ENCODE measurements at places on chromosomes 4 and X.

GRCh38 chrX:42739258-42739657, 38.7 kb downstream of the PPP1R2C start:
- H3K4me3 ChIP-seq, result no peak overlapping the region
- no peaks in the 10 kb centered on the region for H3K27me3 ChIP-seq

DNA sequence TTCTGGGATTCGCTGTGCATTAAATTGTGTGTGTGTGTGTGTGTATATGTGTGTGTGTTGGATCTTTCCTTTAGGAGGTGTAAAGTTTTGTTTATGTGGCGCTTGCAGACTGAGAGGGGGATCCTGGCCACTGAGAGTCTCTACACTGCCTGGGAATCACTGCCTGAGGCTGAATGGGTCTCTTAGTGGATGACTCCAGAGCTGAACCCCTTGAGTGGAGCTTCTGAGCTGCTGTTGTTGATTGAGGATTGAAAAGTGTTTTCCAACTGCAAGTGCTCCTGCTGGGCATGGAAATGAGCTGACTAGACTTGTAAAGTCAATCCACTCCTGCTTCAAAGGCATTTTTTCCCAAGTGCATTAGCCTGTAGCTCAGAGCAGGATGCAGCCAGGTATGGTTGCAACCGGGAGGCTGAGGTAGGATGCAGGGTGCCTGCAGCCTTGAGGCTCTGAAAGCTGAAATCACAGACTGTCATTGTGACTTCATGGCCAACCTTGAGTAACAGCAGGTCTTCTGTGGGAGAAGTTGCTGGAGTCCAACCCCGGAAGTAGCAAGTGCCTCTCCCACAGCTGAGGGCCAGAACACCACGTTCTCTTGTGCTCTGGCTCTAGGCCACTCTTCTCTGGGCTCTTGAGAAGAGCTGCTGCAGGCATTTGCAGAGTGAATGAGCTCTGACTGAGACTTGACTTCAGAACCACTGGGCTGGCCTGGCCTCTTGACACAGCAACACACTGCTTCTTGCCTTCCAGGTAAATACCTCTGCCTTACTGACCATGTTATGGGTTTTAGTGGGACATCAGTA, at the start of gene TBX22:
Gene TBX22, plus strand, starts transcription at position 613 of the 800 bp plus-strand sequence. CDS start 7,517 bp downstream, outside the sequence.
- no peaks in the 10 kb centered on the region for H3K36me3 ChIP-seq
- H3K4me3 ChIP-seq, result no peak within 1 kb of the TSS
- no peaks in the 10 kb centered on the region for H3K27me3 ChIP-seq

DNA sequence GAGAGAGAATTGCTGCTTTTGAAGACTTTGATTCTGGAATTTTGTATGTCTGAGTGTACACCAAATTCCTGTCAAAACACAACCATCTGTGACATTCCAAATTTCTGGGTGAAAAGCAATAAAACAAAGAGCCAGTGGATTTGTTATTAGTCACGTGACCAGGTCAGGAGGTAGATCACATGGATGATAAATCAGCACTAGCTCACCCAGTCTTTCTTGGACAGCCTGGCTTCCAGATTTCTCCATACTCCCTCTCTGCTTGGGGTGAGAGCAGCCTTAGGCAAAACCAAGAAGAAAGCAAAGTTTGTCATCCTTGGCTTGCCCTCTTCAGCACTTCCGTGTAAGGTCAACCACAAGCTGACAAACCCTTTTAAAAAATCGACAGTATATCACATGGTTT, 194.2 kb downstream of the CLCN4 start:
- peaks cover 2% of the 10 kb centered on the region for H3K36me3 ChIP-seq
- H3K4me1 ChIP-seq, result peaks cover 2% of the 10 kb centered on the region
- H3K27ac ChIP-seq, result no peak overlapping the region
- no peak for DNase-seq

- H3K36me3 ChIP-seq, result no peaks in the 10 kb centered on the region
- no peak for DNase-seq
- H3K4me3 ChIP-seq, result no peak overlapping the region
- H3K27me3 ChIP-seq, result no peaks in the 10 kb centered on the region
These were observed 392.6 kb upstream of the EPHA5 start for GRCh38 chr4:66062921-66063320.

DNA sequence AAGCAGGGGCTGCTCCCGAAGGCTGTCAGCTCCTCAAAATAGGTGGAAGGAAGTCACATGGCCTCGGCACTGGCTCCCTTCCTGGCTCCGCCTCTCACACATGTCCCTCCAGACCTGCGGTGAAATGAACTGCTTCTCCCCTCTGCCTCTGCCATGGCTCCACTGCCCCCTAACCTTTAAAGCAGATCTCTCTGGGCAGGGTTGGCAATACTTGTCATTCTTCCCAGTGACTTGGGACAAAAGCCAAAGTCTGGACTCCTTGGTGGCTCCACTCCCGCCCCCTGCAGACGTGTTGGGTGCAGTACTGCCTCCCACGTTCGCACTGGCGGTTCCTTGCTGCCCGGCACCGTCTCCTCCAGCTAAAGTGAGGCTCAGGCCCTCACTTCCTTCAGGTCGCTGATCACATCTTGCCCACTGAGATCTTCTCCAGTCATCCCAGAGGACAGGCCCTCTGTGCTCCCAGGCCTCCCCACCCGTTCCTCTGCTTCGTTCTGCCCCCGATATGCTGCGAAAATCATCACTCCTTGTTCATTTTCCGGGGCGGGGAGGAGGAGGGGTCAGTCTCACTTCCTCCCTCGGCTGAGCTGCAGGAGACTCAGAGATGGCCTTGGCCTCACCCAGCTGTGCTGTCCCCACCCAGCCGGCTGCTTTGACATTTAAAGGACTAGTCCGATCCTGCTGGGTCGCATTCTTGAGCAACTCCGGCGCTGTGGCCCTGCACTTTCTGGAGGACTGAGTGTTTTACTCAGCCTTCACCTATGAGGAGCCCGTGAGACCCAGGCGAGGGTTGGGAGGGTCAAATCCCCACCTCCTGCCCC, 97.4 kb downstream of the PHKA2 start:
- peaks cover 24% of the 10 kb centered on the region for H3K4me1 ChIP-seq
- H3K27me3 ChIP-seq, result no peaks in the 10 kb centered on the region
- peak overlapping the region; percentile 70 for H3K4me3 ChIP-seq
- no peak for DNase-seq
- H3K27ac ChIP-seq, result peak overlapping the region; percentile 77
- no peaks in the 10 kb centered on the region for H3K36me3 ChIP-seq

DNA sequence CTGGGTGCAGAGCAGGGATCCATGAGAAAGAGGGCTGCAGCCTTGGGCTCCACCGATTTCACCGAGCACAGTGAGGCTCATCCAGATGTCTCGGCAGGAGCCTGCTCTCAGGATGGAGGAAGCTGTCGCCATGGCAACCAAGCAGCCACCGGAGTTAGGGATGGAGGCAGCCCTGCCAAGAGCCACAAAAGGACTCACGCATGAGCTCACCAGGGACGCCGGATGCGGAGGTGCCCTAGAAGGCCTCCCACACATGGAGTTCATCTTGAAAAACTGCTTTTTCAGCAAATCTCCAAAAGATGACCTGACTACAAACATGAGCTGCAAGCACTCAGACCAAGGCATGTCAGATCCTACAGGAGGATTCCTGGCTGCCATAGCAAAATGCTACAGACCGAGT, 90.7 kb downstream of the WFS1 start:
- H3K27ac ChIP-seq, result no peak overlapping the region
- no peak for DNase-seq
- H3K4me3 ChIP-seq, result no peak overlapping the region
- H3K36me3 ChIP-seq, result no peaks in the 10 kb centered on the region

DNA sequence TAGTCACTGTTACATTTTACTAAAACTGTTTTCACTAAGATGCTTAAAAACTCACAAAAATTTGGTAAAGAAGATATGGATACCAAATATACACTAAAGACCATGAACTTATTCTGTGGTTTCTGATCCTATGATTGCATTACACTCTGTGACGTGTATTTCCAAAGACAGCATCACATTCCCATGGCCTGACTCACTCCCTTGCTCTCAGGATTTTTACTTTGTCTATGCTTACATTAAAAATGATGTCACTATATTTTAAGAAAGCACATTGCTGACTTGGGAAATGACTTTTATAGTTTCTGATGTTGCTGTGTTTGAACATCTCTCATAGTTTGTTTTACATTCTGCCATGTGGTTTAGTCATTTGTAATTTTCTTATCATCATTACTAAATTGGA, 327.9 kb upstream of the MAGEB18 start:
- H3K27me3 ChIP-seq, result peaks cover 3% of the 10 kb centered on the region
- H3K4me3 ChIP-seq, result no peak overlapping the region
- no peak for DNase-seq
- H3K4me1 ChIP-seq, result no peaks in the 10 kb centered on the region

GRCh38 chrX:30931920-30932319, 42.9 kb upstream of the TAB3 start:
- no peak for DNase-seq
- H3K27ac ChIP-seq, result peak overlapping the region; percentile 36
- H3K4me3 ChIP-seq, result no peak overlapping the region
- H3K4me1 ChIP-seq, result peaks cover 4% of the 10 kb centered on the region
- H3K36me3 ChIP-seq, result no peaks in the 10 kb centered on the region
- H3K27me3 ChIP-seq, result no peaks in the 10 kb centered on the region

DNA sequence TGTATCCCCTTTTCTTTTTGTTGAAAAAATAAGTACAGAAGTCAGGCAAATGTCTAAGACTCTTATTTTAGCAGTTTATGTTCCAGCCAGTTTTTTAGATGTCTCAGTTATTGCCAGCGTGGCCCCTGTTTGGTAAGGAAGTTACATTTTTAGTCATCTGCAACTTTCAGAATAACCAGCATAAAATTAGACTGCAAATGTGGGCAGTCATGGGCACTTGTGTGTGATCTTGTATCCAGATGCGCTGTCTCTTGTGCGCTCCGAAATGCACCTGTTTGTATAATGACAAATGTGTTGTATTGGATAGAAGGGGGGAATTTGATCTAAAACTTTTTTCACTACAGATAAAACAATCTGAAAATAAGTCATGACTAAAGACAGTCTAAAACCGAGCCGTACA, 44.3 kb upstream of the CLCN4 start:
- no peaks in the 10 kb centered on the region for H3K27me3 ChIP-seq
- peaks cover 17% of the 10 kb centered on the region for H3K36me3 ChIP-seq
- no peak overlapping the region for H3K27ac ChIP-seq
- no peak overlapping the region for H3K4me3 ChIP-seq

DNA sequence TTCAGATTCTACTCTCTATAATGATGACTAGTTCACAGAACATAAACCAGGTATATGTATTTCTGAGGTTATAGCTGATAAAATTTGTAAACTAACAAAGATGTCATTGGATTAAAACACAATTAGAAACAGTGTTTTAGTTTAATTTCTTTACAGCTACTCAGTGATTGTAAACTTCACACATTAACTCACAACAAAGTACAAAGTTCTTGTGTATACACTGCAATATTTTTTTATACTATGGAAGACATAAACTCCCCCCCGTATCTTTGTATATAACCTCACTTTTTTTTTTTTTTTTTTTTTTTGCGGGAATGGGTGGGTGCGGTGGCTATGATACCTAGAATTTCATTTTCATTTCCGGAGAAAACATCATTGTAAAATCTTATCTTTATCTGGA, 1043.2 kb downstream of the PCDH18 start:
- H3K27ac ChIP-seq, result no peak overlapping the region
- H3K27me3 ChIP-seq, result no peaks in the 10 kb centered on the region
- no peaks in the 10 kb centered on the region for H3K4me1 ChIP-seq
- no peaks in the 10 kb centered on the region for H3K36me3 ChIP-seq
- no peak overlapping the region for H3K4me3 ChIP-seq
- no peak for DNase-seq

- no peaks in the 10 kb centered on the region for H3K36me3 ChIP-seq
- no peak overlapping the region for H3K4me3 ChIP-seq
- H3K4me1 ChIP-seq, result no peaks in the 10 kb centered on the region
- no peak overlapping the region for H3K27ac ChIP-seq
These were observed 343.3 kb upstream of the FRG1 start for GRCh38 chr4:189597341-189597740.

DNA sequence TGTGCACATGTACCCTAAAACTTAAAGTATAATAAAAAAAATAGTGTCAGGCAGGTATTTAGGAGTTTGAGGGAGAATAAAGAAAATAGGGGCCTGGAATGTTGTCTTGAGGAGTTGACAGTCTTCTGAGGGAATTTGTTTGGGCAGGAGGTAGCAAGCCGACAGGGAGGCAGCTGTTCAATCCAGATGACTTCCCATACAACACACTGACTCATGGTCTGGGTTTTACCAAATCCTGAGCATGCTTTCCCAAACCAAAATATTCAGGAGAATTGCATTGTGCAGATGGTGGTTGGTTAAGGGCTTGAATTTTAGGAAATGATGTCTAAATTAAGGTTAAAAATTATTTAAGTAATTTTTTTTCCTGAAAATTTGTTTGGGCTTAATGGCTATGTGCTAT, 430.0 kb downstream of the INPP4B start:
- H3K4me3 ChIP-seq, result no peak overlapping the region
- no peak overlapping the region for H3K27ac ChIP-seq
- no peaks in the 10 kb centered on the region for H3K27me3 ChIP-seq
- H3K36me3 ChIP-seq, result peaks cover 4% of the 10 kb centered on the region
- DNase-seq, result no peak

DNA sequence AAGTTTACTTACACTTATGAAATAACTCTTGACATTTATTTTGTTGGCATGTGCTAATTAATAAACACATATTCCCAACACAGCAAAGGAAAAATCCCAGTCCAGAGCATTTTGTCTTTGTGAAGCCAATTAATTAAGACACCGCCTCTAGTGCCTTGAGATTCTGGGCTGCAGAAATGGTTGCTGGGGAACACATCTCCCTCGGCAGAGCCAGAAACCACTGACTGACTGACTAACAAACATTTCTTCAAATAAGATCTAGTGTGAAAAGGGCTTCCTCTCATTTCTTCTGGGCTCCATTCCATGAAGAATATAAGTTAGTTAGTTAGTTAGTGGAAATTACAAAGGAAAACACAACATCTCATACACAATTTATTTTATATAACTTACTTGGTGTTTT, 28.4 kb upstream of the NAP1L5 start:
- H3K27me3 ChIP-seq, result no peaks in the 10 kb centered on the region
- H3K36me3 ChIP-seq, result peaks cover 46% of the 10 kb centered on the region
- DNase-seq, result no peak
- H3K4me3 ChIP-seq, result no peak overlapping the region
- H3K4me1 ChIP-seq, result peaks cover 2% of the 10 kb centered on the region
- H3K27ac ChIP-seq, result no peak overlapping the region

DNA sequence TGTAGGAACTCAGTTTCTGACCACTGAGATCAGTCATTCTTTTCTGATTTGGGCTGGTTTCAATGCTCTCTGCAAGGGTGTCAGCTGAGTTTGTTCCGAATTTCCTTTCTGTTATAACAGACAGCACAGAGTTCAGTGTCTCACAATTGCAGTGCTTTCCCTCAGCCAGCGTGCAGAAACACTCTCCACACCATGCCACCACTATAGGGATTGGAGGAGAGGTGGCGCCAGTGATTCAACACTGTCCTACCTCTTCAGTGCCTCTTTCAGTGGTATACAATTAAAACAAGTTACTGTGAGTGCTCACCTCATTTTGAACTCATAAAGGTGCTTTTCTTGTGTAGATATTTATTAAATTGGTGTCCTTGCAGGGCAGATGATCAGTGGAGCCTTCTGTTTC, 413.2 kb upstream of the CXorf51B start:
- no peaks in the 10 kb centered on the region for H3K27me3 ChIP-seq
- no peak overlapping the region for H3K4me3 ChIP-seq
- H3K4me1 ChIP-seq, result no peaks in the 10 kb centered on the region
- no peak overlapping the region for H3K27ac ChIP-seq
- no peak for DNase-seq
